GM13976 (cell line): ENCODE measurements at places on chromosomes 13 and 19.

DNA sequence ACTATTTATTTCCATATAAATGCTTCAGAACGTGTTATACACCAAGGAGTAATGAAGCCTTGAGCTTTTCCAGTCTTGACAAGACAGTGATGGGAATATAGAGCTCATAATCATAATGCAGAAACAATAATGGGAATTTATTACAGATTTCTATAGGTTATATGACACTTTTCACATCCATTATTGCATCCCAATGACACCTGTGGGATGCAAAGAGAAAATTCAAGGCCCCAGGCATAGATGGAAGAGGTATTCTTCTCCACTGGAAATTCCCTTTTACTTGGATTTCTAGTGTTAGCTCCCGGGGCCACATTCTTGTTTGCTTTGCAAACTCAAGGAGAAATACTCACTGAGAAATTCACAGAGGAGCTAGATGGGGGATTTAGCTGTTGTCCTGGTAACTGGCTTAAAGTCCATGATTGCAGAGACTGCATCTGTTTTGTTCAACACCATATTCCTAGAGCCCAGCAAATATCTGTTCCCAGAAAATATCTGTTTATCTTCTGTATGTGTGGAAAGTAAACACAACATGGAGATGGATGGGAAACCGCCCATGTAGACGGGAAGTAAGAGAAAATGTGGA is 30.6 kb upstream of the TNFSF11 start:
- DNase-seq: no peak

DNA sequence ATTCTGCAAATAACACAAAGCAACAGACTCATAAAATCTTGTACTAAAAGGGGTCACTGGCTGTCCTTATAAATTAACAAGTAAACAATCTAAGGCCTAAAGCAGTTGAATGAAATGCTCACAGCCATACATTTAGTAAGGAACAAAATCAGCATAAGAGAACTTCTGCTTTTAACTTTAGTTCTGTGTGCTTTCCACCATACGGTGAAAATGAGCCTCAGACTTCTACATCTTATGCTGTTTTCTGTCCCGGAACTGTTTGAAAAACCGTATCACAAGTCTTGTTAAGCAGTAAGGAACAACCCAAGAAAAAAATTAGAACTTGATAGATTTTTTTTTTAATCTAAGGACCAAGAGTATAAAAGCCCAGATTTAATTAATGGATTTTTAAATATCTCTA is 549.1 kb upstream of the MIR17HG start:
- DNase-seq: no peak

DNA sequence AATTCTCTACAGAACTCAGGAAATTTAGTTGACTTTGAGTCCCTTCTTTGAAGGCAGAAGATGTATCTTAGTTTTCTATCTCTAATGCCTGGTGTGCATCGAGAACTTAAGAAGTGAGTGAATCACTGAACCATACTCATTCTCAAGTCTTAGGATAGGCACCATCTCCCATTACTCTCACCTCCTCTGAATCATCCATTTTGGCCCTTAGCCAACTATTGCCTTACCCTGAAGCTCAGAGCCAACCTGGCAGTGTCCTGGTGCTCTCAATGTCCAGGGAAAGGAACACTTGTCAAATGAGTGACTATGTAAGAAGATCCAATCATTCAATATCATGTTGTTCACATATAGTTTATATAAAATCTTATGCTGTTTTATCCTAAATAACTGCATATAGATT is 146.6 kb downstream of the RGCC start:
- DNase-seq: no peak

DNA sequence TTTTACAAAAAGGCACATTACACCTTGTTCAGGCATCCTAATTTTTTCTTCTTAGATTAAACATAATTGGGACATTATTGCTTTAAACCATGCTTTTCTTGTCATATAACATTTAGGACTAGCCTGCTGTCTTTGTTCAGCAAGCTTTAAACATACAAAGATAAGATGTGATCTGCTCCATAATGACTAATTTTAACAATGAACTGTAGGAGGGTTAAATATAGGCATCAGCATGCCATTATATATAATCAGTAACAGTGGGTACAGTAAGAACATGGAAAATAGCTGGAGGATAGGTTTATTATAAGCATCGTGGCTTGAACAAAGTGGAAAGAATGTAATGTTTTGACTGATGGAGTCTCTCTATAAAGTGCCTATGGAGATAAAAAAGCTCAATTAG is 661.7 kb downstream of the SLITRK6 start:
- DNase-seq: no peak

DNA sequence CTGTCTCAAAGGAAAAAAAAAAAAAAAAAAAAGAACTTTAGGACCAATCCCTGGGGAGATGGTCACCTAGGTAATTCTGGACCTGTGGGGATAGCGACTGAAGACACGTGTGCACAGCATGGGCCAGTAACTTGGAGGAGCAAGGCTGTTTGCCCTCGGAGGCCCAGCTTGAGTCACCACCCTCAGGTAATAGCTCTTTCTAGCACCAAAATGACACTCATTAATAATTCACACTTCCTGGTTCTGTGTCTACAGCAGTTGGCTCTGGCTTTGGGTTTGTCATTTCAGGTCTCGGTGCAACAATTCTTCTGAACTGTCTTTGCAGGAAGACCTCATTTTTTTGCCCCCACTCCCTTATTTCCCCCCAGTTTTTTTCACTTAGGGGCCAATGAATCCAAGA is 3.9 kb upstream of the ATP11A start:
- DNase-seq: no peak

GRCh38 chr13:50444726-50445125 is 398.8 kb downstream of the DLEU7 start:
- no peak for DNase-seq

GRCh38 chr13:85413664-85414063 is 385.6 kb downstream of the SLITRK6 start:
- DNase-seq: no peak

GRCh38 chr13:89920461-89920860 is 1427.0 kb upstream of the MIR17HG start:
- DNase-seq: no peak

DNA sequence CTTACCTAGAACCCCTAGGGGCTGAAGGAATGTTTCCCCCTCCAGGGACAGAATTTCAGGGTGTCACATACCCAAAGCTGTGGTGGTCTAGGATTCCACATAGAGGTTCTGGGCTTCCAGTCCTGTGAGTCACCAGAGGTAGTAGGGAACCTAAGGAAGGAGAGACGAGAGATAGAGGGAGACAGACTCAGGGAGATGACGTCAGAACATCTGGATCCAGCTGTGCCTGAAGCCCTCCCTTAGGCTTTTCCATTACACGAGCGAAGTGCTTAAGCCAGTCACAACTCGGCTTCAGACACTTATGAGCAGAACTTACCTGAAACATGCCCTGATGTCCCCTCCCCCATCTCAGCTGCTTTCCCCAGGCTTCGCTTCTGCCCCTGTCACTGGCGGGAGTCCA is 11.8 kb upstream of the SELENOW start:
- DNase-seq: no peak

DNA sequence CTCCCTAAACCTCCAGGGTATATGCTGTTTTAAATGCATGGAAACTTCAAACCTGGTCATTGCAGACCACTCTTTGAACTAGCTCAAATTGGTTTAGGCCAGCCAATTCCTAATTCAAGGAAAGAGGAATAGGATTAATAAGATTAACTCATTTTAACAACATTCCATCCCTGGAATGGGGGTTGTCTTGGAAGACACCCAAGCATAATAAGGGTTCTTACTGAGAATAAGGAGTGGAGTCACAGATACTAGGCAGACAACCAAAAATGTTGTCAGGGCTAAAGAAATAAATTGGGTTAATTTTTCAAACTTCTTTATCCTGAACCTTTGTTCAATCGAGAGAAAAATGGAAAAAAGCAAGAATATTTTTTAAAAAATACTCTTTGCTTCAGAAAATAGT is 186.2 kb downstream of the PCDH9 start:
- DNase-seq: no peak

- no peak for DNase-seq
These were observed 14.3 kb upstream of the FOXO1 start for GRCh38 chr13:40680659-40681323.

GRCh38 chr13:28624707-28625432 is 34.1 kb upstream of the POMP start:
- DNase-seq: no peak

- DNase-seq: no peak
These were observed 3.8 kb downstream of the TARM1 start for GRCh38 chr19:54077334-54077733.

- no peak for DNase-seq
These were observed 63.9 kb upstream of the STARD13 start for GRCh38 chr13:33349288-33349985.

- DNase-seq: no peak
These were observed 7.6 kb downstream of the KATNAL1 start for GRCh38 chr13:30299786-30300185.

DNA sequence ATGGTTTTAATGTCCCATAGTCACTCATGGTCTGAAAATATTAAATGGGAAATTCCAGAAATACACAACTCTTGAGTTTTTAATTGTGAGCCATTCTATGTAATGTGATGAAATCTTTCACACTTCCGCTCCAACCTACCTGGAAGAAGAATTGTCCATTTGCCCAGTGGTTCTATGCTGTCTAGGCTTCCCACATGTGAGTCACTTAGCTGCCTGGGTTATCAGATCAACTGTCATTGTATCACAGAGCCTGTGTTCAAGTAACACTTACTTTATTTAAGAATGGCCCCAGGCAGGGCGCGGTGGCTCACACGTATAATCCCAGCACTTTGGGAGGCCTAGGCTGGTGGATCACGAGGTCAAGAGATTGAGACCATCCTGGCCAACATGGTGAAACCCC is 1450.5 kb downstream of the EFNB2 start:
- no peak for DNase-seq

- DNase-seq: no peak
These were observed 56.4 kb downstream of the KLF12 start for GRCh38 chr13:74077792-74078191.

DNA sequence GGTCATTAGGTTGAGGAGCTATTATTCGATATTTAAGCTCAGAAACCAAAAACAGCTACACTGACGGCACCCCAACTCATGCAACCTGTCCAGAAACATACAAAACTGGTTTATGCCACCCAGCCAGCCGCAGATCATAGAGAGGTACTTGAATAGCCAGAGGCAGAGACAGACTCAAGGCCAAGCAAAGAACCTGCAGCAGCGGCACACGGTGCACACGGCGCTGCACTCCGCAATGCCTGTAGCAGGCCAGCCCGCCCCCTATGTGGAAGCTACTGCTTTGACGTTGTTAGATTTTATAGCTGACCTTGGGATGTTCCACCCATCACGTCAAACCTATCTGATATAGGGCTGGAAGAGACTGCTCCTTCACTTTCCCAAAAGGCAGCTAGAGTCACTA is 11.9 kb upstream of the DHRS12 start:
- DNase-seq: no peak

GRCh38 chr13:40376867-40377535 is 289.4 kb downstream of the FOXO1 start:
- no peak for DNase-seq

DNA sequence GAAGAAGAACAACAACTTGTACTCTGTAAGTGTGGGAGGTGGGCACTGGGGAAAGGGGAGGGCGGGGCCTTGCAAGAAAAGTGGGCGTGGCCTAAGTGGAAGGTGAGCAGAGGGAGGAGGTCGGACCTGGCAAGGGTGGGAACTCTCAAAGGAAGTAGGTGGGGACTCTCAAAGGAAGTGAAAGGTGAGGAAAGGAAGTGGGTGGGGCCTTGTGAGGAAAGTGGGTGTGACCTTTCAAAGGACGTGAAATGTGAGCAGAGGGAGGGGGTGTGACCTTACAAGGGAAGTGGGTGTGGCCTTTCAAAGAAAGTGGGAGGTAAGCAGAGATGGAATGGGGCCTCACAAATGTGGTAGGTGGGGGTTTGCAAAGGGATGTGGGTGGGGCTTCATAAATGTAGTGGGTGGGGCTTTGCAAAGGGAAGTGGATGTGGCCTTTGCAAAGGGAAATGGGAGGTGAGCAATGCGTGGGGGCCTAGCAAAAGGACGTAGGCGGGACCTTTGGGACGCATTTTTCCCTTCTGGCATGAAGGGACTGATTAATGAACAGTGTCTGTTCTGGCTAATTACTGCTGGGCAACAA is 25.9 kb downstream of the ACSBG2 start:
- DNase-seq: peak; percentile 64

GRCh38 chr19:28334419-28334818 is 878.5 kb downstream of the UQCRFS1 start:
- DNase-seq: no peak

- DNase-seq: no peak
These were observed 571.6 kb downstream of the TBC1D4 start for GRCh38 chr13:74910415-74910814.

- DNase-seq: no peak
These were observed 140.8 kb downstream of the MIPEP start for GRCh38 chr13:23748109-23748990.

GRCh38 chr13:31035185-31035965 is 102.9 kb downstream of the TEX26 start:
- DNase-seq: no peak

GRCh38 chr19:18610556-18611326 is 1.9 kb upstream of the TMEM59L start:
- no peak for DNase-seq

DNA sequence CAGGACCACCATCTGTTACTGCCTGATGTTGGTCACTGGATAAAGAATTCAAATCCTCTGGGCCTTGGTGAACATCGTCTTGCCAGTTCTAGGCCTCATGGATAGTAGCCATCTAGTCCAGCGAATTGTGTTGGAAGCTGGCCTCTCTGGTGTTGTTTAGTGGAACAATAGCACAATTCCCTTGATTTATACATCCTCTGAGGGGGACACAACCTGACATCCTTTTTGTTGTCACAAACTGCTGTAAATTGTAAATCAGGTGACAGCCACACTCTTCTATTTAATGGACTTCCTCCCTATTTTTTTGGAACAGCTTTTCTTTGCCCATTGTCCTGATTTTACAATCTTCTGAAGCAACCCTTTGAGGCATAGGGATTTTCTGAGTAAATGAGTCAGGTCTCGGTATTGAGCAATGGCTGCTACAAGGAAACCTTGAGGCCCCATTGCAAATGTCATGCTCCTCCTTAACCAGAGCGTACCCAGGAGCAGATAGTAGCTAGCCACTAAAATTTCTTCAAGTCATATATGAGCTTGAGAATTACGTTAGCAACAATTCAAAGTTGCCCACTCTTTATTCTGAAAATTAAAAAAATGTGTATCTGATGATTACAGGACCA is 263.3 kb downstream of the COG6 start:
- no peak for DNase-seq

GRCh38 chr19:58277748-58278540 is 811 bp upstream of the ZNF8 start:
- no peak for DNase-seq

- peak; percentile 69 for DNase-seq
These were observed 18.9 kb upstream of the ZSCAN5A start for GRCh38 chr19:56333506-56333905.

GRCh38 chr13:33015791-33016323 is 366 bp upstream of the KL start:
- peak; percentile 64 for DNase-seq

DNA sequence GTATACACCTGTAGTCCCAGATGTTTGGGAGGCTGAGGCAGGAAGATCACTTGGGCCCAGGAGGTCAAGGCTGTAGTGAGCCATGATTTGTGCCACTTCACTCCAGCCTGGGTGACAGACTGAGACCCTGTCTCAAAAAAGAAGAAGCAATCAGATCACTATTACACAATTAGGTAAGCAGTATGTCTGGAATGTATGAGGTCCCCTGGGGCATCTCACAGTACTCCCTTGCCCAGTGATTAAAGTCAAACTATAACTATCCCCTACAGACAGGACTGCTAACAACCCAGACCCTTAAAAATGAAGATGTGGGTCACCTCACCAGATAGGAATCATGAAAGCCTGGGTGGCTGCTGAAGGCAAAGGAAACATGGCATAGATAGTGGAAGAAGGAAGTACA is 9.4 kb upstream of the PAN3 start:
- DNase-seq: no peak
